ENCODE measurements at places on chromosomes 16 and 17.
A peak's percentile ranks its signal among the peaks of the same experiment; 100 is the strongest.

- no peak for DNase-seq
Observed at GRCh38 chr16:8961811-8962390, 1.8 kb downstream of the USP7 start.

- no peak for DNase-seq
Observed at GRCh38 chr17:1096215-1096614, 83.6 kb downstream of the ABR start.

GRCh38 chr16:74296104-74296431 is 546 bp upstream of the PSMD7 start:
- DNase-seq, result peak; percentile 6

GRCh38 chr17:45641541-45641940 is 142.6 kb upstream of the CRHR1 start:
- DNase-seq, result no peak

DNA sequence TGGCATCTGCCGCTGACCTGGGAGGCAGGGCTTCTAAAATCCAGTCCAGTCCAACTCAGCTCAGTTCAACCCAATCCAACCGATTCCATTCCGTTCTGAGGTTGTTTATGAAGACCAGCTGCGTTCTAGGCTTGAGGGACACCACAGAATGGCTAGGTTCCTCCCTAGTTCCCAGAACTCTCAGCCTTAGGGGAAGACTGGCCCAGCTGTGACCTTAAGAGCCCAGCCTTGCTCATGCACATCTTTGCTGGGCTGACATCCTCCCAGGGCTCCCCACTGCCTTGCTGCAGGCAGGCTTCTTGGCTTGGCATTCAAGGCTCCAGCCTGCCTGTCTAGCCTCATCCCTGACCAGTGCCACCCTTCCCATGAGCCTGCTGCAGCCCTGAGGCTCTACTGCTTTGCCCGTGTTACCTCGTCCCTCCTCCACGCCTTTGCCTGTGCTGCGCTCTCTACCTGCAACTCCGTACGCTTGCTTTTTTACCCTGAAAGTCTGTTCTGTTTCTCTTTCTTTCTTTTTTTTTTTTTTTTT is 7.9 kb downstream of the SLC12A3 start:
- no peak for DNase-seq

DNA sequence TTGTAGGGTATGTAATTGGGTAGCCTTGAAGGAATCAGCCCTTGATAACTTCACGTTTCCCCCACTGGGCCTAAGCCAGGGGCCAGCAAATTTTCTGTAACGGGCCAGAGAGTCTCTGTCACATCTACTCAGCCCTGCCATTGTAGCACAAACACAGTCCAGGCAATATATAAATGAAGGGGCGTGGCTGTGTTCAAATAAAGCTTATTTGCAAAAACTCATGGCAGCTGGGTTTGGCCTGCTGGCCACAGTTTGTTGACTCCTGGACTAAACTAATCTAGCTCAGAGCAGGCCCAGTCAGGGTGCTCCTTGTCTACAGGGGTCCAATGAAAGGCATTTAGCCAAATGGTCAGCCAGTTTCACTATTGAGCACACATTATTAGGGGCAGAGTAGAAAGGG is 141.6 kb downstream of the CCDC182 start:
- no peak for DNase-seq

GRCh38 chr16:22161999-22162655 is at the start of gene SDR42E2:
Gene SDR42E2 (plus strand): TSS chr16:22162506. CDS start chr16:22165583, 3,077 bp downstream.
- peak; percentile 33 for DNase-seq

GRCh38 chr16:7482596-7483290 is 150.1 kb downstream of the RBFOX1 start:
- no peak for DNase-seq

GRCh38 chr17:66727634-66728570 is 107.0 kb upstream of the CACNG5 start:
- peak; percentile 48 for DNase-seq

DNA sequence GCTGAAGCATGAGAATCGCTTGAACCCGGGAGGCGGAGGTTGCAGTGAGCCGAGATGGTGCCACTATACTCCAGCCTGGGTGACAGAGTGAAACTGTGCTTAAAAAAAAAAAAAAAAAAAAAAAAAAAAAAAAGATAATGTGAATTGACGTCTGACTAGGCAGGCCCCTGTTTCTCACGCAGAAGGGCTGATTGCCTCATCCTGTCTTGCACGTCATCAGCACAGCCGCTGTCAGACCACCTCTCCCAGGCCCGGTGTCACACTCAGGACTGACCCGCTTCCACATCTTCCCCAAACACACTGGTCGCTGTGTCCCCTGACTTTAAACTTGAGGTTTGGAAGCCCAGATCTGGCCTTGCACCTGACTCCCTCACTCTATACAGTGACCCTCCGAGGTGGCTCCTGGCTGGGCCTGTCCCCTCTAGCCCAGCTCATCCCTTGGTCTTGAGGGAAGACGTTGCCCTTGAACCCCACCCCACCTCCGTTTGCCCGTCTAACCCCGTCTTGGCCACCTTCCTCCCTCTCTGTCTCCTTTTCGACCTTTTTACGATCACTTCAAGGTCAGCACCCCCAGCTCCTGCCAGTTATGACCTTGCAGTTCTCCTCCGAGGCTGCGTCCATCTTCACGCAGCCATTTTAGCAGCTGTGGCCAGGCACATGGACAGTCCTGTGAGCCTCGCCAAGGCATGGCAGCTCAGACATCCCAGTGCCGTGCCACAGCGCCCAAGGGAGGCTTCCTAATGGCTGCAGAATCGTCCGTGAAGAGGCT is 149.9 kb upstream of the PLCG2 start:
- no peak for DNase-seq

- DNase-seq, result no peak
Observed at GRCh38 chr16:9846362-9847099, 335.7 kb downstream of the GRIN2A start.

DNA sequence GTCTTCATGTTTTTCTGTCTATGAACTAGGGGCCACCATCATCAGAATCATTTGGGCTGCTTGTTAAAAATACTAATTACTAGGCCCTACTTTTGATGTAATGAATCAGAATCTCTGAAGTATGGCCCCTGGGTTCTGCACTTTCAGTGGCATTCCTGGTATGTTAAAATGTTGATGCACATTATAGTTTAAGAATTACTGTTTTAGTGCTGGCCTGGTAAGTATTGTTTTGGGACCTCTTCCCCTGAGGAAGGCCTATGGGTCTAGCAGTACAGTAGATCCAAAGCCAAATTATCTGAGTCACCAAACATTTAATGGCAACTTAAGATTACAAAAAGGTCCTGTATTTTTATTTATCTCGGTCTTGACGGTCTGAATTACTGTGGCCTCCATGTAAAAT is 58.8 kb downstream of the AP2B1 start:
- no peak for DNase-seq

- peak; percentile 33 for DNase-seq
Observed at GRCh38 chr16:29662000-29662728, 883 bp upstream of the SPN start.

DNA sequence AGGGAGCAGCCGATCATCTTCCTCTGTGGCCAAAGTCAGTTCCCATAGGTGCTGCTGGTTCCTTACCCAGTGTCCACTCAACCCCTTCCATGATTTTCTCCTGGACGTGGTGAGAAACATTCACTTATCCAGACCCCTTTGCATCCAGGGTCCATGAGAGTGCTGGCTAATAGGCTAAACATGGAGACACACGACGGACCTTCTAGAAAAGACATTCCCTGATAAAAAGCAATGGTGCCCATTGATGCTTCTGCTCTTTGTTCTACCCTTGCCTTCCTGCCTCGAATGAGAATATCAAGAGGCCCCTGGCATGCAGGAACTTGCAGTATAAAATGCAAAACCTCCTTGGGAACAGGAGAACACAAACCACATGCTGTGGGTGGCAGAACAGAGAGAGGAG is 2.3 kb downstream of the TEKT5 start:
- DNase-seq, result no peak

- no peak for DNase-seq
Observed at GRCh38 chr16:878886-879285, 78.4 kb upstream of the GNG13 start.

GRCh38 chr17:67098006-67098405 is 53.7 kb downstream of the CACNG1 start:
- DNase-seq, result no peak

DNA sequence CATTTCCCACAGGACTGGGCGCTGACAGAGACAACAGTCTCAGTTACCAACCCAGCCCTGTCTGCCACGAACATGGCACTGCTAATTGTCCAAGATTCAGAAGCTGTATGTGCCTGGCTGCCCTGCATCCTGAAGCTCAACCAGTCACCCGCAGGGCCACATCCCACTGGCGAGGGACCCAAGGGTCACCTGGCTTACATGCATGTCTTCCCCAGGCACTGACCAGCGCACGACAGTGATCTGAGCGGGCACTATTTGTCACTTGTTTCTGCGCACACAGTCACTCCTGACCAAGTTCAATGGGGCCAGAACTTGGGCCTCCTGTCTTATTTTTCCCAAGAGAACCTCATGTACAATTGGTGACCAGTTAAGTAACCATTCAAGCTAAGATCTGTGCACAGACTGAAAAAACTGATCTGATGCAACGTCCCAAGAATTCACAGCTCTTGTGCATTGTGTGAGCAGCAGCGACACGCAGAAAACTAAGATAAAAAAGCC is 13.1 kb downstream of the USP7 start:
- no peak for DNase-seq

- DNase-seq, result no peak
Observed at GRCh38 chr16:1914084-1914608, 4.1 kb downstream of the HS3ST6 start.

DNA sequence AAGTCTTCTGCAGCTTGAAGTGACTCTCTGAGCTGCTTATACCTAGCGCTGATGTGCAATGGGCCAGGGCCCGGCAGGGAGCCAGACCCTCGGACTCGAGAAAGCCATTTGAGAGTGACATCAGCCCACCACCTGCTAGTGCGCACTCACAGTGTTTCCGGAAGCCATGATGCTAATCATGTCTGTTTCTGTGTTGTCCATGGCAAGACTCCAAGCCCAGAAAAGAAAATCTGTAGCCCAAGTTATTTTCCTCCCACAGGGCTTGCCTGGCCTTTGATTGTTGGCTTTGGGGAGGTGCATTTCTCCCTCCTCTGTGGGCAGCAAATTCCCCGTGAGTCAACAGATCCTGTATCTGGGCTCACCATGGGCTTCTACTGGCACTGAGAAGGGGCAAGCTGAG is 1.8 kb upstream of the CDRT4 start:
- DNase-seq, result no peak

GRCh38 chr17:47829870-47830269 is 1.5 kb downstream of the MRPL10 start:
- DNase-seq, result no peak

- DNase-seq, result no peak
Observed at GRCh38 chr16:15403392-15403995, 7.9 kb downstream of the MPV17L start.

DNA sequence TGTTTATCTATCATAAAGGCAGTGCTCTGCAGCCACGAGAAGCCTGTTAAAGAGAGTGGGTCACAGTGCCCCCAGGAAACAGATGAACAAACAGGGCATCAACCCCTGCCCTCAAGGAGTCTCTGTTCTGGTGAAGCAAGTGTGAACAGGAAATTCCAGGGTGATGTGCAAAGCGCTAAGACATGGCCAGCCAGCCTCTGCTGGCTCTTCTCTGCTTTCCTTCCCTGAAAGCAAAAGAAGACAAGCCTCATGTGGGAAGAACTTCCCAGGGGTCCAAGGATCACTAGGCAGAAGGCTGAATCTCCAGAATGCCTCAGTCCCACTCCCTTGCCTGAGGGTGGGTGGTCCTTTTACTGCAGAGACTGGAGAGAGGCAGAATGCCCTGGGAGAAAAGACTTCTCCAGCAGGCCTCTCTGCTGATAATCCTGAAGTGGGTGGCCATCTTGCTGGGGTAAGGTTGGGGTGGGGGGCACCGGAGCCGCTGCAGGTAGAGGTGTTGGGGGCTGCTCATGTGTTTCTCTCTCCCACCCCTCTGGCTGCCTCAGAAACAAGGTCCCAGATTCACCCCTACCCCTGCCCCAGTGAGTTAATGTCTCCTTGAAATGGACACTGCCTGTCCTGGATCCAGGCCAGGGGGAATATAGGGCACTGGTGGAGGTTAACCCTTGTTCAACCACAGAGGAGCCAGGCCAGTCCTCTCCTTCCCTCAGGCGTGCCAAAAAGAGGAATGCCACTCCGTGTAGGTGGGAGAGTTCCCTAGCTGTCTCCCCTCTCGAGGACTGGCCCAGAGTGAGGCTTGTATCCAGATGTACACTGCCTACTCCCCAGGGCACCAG is 2.4 kb downstream of the ANKRD13B start:
- no peak for DNase-seq
